ENCODE measurements at places on chromosomes 6 and 20.

DNA sequence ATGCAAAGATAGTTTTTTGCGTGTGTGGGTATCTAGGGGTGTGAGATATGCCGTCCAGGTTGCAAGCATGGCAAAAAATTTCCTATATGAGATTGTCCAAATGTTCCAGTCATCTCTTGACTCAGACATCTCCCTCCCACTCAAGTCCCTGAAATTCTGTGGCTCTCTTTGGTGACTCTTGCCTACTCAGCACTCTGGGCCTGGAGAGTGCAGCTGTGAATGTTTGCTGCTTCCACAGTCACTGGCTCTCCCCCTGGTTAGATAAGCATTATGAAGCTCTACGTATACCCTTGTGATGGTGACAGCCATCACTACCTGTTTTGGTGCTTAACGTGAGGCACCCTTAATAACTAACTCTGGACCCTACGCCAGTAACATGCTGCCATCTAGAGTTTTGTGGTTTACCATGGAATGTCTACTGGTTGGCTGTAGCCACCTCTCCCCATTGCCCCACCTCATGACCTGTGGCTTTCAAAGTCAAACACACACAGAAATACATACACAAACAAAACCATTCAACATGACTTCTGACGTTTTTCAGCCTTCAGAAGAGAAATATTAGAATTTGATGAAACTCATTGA lies 621.9 kb upstream of the CITED2 start:
- DNase-seq, result no peak

DNA sequence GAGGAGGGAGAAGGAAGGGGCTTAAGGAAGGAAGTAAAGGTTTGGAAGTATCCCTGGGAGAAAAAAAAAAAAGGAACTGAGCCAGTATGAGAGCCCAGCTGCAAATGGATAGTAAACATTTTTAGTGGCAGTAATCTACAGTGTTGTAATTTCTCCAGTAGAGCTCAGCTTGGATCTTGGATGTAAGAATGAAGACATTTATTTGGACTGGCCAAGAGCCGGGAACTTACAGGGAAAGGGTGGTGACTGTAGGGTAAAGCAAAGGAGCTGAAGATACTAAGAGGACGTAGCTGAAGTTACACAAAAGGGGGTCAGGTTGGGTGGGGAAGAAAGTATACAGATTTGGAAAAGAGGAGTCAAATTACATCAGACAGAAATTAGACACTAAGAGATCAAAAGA lies 13.5 kb downstream of the EEF1E1 start:
- no peak for DNase-seq

- DNase-seq, result no peak
Measured at GRCh38 chr20:57672164-57672563, 37.7 kb downstream of the PMEPA1 start.

- no peak for DNase-seq
Measured at GRCh38 chr6:131001945-131002660, 60.9 kb downstream of the EPB41L2 start.

DNA sequence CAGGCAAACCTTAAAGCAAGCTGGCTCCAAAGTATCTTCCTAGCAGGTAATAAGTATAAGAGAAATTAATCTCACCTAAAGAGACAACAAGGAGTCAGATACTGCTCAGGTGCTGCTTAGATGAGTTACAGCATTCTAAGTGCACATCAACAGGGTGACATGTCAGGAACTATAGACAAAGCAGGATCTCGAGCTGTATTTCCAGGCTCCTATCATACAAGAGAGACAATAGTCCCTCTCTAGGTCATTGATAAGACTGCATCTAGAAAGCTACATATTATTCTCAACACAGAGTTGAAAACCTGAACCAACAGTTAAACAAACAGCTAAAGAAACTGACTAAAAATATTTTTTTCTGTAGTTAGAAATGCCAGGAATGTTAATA lies 3.9 kb downstream of the PTPRK start:
- peak; percentile 54 for DNase-seq

DNA sequence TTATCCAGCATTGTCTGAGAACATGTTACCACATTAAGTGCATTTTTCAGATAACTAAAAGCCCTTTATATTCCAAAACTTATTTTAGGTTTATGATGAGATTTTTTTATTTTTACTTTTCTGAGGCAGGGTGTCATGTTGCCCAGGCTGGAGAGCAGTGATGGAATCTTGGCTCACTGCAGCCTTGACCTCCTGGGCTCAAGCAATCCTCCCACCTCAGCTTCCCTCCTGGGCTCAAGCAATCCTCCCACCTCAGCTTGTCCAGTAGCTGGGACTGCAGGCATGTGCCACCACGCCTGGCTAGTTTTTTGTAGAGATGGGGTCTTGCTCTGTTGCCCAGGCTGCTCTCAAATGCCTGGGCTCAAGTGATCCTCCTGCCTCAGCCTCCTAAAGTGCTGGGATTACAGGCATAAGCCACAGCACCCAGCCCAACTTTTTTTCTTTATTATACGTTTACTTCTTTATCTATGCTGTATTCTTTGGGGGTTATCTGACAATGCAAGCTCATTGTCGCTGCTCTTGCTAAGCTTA lies 6.2 kb downstream of the DYNLT1 start:
- no peak for DNase-seq

GRCh38 chr6:169638915-169639314 lies 62.9 kb downstream of the WDR27 start:
- no peak for DNase-seq

GRCh38 chr6:2652611-2653010 lies 98.1 kb downstream of the MYLK4 start:
- no peak for DNase-seq

DNA sequence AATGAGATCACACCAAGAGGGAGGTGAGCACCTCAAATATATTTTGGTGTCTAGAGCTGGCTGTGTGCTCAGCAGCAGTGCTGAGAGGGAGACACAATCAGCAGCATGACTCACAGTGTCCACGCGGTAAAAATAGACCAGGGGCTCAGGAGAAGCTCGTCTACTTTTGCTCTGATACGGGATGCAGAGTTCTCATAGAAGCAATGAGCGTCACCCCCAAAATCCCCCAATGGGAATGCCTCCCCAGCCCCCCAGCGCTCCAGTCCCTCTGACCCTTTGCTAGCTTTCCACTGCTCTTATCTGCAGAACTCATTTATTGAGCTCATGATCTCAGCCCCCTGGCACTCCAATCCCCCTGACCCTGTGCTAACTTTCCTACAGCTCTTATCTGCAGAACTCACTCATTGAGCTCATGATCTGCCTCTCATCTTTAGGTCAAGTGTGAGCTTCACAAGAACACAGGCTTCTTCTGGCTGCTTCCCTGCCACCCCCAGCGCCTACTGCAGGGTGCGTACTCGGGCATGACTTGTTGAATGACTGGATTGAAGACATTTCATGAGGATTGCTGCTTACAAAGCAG lies 34.0 kb downstream of the SYNDIG1 start:
- DNase-seq, result no peak

DNA sequence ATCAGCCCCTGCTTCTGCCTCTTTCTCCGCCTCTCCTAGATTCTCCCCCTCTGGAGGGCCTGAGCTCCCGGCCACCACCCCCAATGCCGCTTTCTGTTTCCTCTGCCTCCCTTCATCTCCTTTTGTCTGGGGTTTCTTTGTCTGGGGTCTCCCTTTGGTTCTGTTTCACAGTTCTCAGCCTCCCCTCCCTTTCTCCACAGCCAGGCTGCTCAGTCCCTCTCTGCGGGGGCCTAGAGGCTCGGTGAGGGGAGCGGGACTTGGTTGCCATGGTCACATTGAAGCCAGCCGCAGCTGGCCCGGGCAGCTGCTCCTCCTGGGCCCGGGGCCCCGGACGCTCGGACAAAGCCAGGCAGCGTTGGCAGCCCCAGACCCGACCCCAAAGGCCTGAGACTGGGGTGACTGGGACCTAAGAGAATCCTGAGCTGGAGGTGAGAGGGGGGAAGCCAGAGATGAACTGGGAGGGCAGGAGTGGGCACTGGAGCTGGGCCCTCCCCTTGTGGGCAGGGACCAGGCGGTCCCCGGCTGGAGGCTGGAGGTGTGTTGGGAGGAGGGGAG lies 3.5 kb upstream of the DDR1 start:
- no peak for DNase-seq
